Activated CD8-positive, alpha-beta T cell treated with anti-CD3 and anti-CD28 coated beads for 36 hours (primary cell): ENCODE measurements at places on chromosomes 3 and 15. TPM values are rescaled to one million over a fixed set of nuclear protein-coding genes. Genes with fewer than 3 reads are reported as not detected.

DNA sequence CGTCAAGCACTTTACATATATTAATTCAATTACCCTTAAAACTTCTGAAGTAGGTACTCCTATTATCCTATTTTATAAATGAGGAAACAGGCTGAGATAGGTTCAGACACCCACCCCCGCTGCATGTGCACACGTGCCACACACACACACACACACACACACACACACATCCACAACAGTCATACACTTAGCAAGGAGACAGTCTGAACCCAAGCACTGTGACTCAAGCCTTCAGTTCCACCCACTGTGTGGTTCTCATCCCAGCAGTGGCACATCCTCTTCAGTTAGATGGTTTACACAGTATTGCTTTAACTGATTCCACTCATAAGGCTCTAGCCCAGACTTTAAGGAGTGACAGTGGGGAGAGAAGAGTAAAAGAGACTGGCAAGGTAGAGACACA lies 91.1 kb upstream of the FGF7 start:
- H3K4me3 ChIP-seq, result no peak overlapping the region
- H3K4me1 ChIP-seq, result no peaks in the 10 kb centered on the region
- no peak overlapping the region for H3K27ac ChIP-seq
- peaks cover 7% of the 10 kb centered on the region for H3K36me3 ChIP-seq

DNA sequence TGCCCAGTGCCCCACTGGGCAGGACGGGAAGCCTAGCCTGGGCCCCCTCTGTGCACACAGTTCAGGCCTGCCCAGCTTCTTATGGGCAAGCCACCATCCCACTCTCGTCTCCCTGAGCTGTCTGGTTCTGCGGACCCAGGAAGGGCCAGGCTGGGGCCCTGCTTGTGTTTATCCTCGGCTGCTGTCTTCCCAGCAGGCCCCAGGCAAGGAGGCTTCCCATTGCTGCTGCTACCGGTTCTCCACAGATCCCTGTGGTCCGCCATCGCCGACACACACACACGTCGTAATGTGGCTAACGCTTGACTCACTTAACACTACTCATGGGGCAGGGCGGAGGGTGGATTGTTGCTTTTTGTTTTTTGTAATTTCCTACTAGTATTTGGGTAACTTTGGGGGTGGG lies 52.4 kb upstream of the SLC6A1 start:
- peaks cover 6% of the 10 kb centered on the region for H3K27me3 ChIP-seq
- H3K27ac ChIP-seq, result no peak overlapping the region
- H3K4me1 ChIP-seq, result no peaks in the 10 kb centered on the region
- H3K4me3 ChIP-seq, result no peak overlapping the region

DNA sequence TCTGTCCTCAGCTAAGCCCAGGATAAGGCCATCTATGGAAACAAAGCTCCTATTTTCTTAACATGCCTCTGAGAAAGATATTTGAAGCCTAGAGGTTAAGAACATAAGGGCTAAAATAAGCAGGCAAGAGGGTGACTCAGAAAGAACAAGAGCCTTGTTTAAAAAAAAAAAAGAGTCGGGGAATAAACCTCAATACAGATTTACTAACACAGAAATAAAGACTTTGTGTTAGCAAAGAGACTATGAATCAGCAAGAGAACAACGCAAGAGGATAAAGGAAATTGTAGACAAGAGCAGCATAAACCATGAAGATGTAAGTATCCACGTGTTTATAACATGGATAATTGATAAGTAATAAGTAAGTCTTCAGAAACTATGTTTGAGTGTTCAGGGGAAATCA lies 36.0 kb downstream of the RAB27A start:
- no peaks in the 10 kb centered on the region for H3K27me3 ChIP-seq
- peak overlapping the region; percentile 48 for H3K4me3 ChIP-seq
- H3K27ac ChIP-seq, result peak overlapping the region; percentile 86
- peaks cover 84% of the 10 kb centered on the region for H3K4me1 ChIP-seq

DNA sequence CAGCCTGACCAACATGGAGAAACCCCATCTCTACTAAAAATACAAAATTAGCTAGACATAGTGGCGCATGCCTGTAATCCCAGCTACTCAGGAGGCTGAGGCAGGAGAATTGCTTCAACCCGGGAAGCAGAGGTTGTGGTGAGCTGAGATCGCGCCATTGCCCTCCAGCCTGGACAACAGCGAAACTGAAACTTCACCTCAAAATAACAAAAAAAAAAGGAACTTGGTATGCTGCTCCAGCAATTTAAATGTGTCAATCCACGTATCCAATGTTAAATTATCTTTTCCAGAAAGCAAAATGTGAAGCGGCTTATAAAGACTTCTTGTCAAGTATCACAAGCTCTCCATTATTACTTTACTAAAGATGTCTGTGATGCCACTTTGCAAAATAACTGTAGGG lies 9.9 kb upstream of the ARIH1 start:
- H3K4me1 ChIP-seq, result peaks cover 10% of the 10 kb centered on the region
- DNase-seq, result no peak
- H3K27me3 ChIP-seq, result no peaks in the 10 kb centered on the region
- H3K36me3 ChIP-seq, result no peaks in the 10 kb centered on the region
- H3K4me3 ChIP-seq, result no peak overlapping the region

DNA sequence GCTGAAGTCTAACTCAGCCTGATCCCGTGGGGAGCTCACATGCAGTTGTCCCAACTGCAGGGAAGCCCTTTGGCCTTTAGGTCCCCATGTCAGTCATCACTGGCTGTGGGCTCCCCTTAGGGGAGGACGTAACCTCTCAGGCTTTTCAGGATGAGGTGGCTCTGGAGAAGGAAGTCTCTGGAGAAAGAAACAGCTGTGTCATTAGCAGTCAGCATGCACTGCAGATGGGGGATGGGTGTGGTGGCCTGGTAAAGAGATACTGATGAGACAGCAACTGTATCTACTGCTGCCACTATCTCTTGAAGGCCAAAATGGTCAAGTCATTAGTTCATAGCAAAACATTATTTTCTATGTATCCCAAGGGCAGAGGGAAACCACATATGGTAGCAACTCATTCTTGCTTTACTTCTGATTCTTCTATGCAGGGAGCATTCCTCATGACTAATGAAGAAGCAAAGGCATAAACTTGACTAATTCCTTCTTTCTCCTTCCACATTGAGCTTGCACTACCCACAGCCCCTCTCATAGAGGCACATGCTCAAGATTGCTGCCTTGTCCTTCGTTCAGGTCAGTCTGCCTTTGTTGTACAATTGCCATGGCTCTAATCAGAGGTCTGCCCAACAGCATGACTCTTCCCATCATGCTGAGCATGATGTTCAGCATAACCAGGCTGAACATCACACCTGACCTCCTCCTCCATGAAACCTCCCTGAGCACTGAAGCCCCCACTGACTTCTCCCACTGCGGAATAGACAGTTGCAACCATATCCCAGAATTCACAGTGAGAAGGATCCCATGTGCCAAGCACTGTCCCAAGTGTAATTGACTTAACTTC lies 47.8 kb upstream of the TMEM158 start:
- H3K27ac ChIP-seq, result no peak overlapping the region
- H3K4me3 ChIP-seq, result no peak overlapping the region
- no peak for DNase-seq
- H3K27me3 ChIP-seq, result peaks cover 12% of the 10 kb centered on the region

DNA sequence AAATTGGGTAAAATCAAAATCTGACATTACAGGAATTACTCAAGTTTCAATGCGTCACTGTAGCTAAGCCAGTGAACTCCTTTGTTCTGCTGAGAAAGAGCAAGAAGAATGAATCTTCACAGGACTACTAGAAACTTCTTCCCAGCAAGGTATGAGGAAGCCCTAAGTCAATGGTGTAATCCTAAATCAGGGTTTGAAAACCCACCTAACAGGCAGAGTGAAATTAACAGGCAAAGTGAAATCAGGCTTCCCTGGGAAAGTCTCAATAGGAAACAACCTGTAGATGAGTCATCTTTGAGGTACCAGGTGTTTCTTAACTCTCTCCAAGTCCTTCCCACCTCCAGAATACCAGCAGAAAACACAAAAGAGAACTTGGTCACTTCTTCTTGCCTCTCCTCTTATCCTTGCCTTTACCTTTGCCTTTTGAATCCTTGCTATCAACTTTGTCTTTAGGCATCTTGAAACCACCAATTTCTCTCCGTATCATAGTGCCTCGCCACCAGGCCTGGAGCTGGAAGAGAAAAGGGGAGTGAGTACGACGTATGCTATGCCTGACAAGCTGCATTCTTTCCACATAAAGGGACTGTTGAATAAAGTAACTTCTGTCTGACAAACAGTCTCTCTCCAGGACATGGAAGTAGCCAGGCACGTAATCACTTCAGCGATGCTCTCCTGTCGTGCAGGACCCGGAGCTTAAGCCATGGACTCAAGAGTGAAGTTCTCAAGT lies 60.6 kb upstream of the RPL35A start:
- no peak overlapping the region for H3K27ac ChIP-seq
- H3K4me1 ChIP-seq, result peaks cover 5% of the 10 kb centered on the region
- H3K36me3 ChIP-seq, result peaks cover 7% of the 10 kb centered on the region
- H3K27me3 ChIP-seq, result no peaks in the 10 kb centered on the region
- DNase-seq, result no peak

- H3K4me3 ChIP-seq, result no peak overlapping the region
- no peaks in the 10 kb centered on the region for H3K4me1 ChIP-seq
- H3K27me3 ChIP-seq, result peaks cover 26% of the 10 kb centered on the region
These were observed 1.4 kb upstream of the ROBO2 start for GRCh38 chr3:77038468-77038929.

- peaks cover 2% of the 10 kb centered on the region for H3K27me3 ChIP-seq
- H3K4me3 ChIP-seq, result no peak overlapping the region
- no peak overlapping the region for H3K27ac ChIP-seq
- no peak for DNase-seq
- H3K36me3 ChIP-seq, result no peaks in the 10 kb centered on the region
These were observed 233.5 kb upstream of the PROK2 start for GRCh38 chr3:72018343-72018984.

GRCh38 chr15:99202176-99202552 lies 47.2 kb downstream of the TTC23 start:
- H3K4me3 ChIP-seq, result no peak overlapping the region
- H3K27ac ChIP-seq, result no peak overlapping the region
- H3K36me3 ChIP-seq, result no peaks in the 10 kb centered on the region
- DNase-seq, result no peak
- no peaks in the 10 kb centered on the region for H3K4me1 ChIP-seq

ARPP21 gene
- not detected for total RNA-seq

POPDC2 gene
- 1.3 TPM for total RNA-seq

MLF1 gene
- 1.9 TPM for total RNA-seq

DAZL gene
- total RNA-seq, result not detected

TMC3 gene
- total RNA-seq, result not detected
